ENCODE measurements at places on chromosomes 2 and 18. TPM values are rescaled to one million over a fixed set of nuclear protein-coding genes. Genes with fewer than 3 reads are reported as not detected.

TTR gene
- total RNA-seq, result 4,774 TPM

CRACDL gene
- total RNA-seq, result 0.56 TPM

CLASP1 gene
- 20.3 TPM for total RNA-seq

TRIM43 gene
- total RNA-seq, result not detected

TUBA4B gene
- total RNA-seq, result 0.43 TPM

DNA sequence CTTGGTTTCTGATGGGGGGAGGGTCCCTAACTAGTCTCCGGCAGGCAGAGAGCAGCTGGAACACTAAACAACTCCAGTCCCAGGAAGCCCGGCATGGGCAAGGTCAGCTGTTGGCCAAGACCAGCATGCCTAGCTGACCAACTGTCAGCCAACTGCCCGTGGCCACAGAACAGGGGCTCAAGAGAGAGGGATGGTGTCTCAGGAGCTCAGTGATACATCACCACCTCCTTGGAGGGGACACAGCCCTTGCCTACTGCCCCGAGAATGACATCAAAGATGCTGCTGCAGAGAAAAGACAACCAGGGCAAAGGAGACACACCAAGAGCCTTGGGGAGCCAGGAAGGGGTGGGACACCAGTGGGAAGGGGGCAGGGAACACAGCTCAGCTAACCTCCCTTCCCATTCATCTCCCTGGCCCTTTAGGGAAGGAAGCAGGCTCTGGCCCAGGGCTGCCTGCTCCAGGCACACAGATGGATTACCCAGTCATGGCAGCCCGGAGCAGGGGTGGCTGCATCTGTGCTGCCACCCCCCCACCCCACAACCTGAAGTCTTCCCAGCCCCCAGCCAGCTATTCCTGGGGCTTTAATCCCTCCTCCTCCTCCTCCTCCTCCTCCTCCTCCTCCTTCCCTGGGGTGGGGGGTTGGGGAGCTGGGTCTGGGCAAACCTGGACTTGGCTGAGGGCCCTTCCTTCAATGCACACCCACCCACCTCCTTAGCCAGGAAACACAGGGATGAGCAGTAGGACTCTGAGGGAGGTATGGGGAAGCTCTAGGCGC is 1.9 kb downstream of the BIN1 start:
- no peak for DNase-seq

All from right lobe of liver (tissue), 6 donors.